ENCODE measurements at places on chromosomes 2 and 18. TPM values are rescaled to one million over a fixed set of nuclear protein-coding genes. Genes with fewer than 3 reads are reported as not detected.
A peak's percentile ranks its signal among the peaks of the same experiment; 100 is the strongest.

- no peaks in the 10 kb centered on the region for H3K27me3 ChIP-seq
- H3K36me3 ChIP-seq, result no peaks in the 10 kb centered on the region
- H3K4me3 ChIP-seq, result no peak overlapping the region
- no peak for DNase-seq
- H3K4me1 ChIP-seq, result peaks cover 19% of the 10 kb centered on the region
Observed at GRCh38 chr2:222844323-222844722, 16.5 kb upstream of the ACSL3 start.

GRCh38 chr2:227507963-227508362, 36.0 kb downstream of the AGFG1 start:
- no peak for DNase-seq
- H3K27ac ChIP-seq, result no peak overlapping the region
- H3K4me1 ChIP-seq, result peaks cover 69% of the 10 kb centered on the region
- H3K36me3 ChIP-seq, result no peaks in the 10 kb centered on the region
- no peak overlapping the region for H3K4me3 ChIP-seq

- no peak overlapping the region for H3K4me3 ChIP-seq
- no peak for DNase-seq
- peak overlapping the region; percentile 92 for H3K27ac ChIP-seq
- H3K36me3 ChIP-seq, result no peaks in the 10 kb centered on the region
- peaks cover 80% of the 10 kb centered on the region for H3K4me1 ChIP-seq
Observed at GRCh38 chr2:37569986-37570679, 101.3 kb downstream of the CDC42EP3 start.

GRCh38 chr2:184598316-184599053, at the start of gene ZNF804A:
Gene ZNF804A (plus strand): TSS chr2:184598529. CDS start chr2:184598960, 431 bp downstream.
- no peak within 1 kb of the TSS for H3K27ac ChIP-seq
- peaks cover 52% of the 10 kb centered on the region for H3K27me3 ChIP-seq
- peaks cover 16% of the 10 kb centered on the region for H3K4me1 ChIP-seq
- peak within 1 kb of the TSS; percentile 62 for H3K4me3 ChIP-seq

DNA sequence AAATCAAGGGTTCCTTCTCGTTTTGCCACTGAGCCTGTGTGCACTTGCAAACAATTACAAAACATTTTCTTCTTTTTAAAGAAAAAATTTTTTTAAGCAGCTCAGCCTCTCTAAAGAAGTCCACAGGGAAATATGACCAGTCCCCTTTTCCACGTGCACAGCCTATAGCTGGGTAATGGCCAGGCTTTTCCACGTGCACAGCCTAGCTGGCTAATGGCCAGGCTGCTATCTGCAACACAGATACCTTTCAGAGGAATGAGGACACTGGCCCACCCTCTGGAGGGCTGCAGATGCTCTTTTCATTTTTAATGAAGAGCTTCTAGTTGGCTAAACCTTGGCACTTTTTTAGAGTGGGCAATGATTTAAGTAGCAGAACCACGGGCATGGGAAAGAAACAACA, 46.3 kb downstream of the ASB18 start:
- no peak overlapping the region for H3K4me3 ChIP-seq
- no peak overlapping the region for H3K27ac ChIP-seq
- H3K36me3 ChIP-seq, result peaks cover 7% of the 10 kb centered on the region
- DNase-seq, result no peak
- no peaks in the 10 kb centered on the region for H3K27me3 ChIP-seq

GRCh38 chr18:6589923-6590322, 139.6 kb upstream of the ARHGAP28 start:
- peaks cover 2% of the 10 kb centered on the region for H3K36me3 ChIP-seq
- DNase-seq, result no peak
- H3K4me3 ChIP-seq, result no peak overlapping the region
- H3K27ac ChIP-seq, result no peak overlapping the region
- no peaks in the 10 kb centered on the region for H3K27me3 ChIP-seq
- H3K4me1 ChIP-seq, result peaks cover 31% of the 10 kb centered on the region

- no peak overlapping the region for H3K4me3 ChIP-seq
- no peaks in the 10 kb centered on the region for H3K4me1 ChIP-seq
- no peak for DNase-seq
Observed at GRCh38 chr2:195390686-195391321, 266.2 kb upstream of the SLC39A10 start.

DNA sequence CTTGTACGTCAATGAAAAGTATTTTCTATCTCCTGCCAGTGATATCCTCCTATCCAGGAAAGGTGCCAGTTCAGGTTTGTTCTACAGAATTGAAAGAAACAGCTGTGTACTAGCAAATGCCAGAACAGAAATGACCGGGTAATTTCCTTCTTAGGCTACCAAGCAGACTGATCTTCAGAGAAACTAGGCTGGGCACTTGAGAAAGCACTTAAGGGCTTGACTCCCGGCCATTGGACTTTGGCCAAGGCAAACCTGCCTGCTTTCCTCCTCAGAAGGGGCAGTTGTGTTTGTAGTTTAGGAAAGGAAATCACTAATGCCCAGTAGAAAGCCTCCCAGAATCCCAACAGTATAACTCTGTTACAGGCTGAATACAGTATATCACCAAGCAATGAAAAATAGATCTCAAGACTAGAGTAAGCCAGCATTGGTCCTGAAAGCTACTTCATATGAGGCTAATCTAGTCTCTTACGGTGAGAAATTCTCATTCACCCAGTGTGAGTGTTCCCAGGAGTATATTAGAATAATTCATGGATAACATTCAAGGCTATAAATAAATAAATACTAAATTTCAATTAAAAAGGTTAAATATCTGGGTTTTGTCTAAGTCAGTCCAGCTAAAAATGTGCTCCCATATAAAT, 43.0 kb upstream of the COL5A2 start:
- H3K4me1 ChIP-seq, result peaks cover 51% of the 10 kb centered on the region
- H3K4me3 ChIP-seq, result no peak overlapping the region

DNA sequence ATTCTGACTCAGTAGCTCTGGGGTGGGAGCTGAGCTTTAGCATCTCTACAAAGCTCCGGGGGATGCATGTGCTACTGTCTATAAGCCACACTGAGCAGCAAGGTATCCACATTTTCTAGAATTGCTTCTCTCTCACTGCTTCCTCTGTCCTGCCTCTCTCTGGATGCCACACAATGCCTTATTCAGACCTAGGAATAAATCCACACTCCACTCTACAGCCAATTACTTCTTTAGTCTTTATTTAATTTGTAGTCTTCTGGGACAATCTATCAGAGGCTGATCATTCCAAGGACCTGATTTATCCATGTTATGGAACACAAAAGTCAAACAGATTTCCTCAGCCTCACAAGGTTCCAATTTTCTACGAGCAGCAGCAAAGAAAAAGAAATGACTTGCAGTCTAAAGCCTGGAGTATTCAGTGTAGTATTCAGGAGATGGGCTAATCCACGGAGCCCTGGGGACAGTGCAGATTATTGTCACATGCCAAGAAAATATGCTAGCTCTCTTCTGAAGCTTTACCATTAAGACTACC, 4.4 kb downstream of the BCL2 start:
- H3K4me1 ChIP-seq, result peaks cover 53% of the 10 kb centered on the region
- no peaks in the 10 kb centered on the region for H3K36me3 ChIP-seq
- H3K4me3 ChIP-seq, result no peak overlapping the region
- no peaks in the 10 kb centered on the region for H3K27me3 ChIP-seq
- DNase-seq, result no peak

DNA sequence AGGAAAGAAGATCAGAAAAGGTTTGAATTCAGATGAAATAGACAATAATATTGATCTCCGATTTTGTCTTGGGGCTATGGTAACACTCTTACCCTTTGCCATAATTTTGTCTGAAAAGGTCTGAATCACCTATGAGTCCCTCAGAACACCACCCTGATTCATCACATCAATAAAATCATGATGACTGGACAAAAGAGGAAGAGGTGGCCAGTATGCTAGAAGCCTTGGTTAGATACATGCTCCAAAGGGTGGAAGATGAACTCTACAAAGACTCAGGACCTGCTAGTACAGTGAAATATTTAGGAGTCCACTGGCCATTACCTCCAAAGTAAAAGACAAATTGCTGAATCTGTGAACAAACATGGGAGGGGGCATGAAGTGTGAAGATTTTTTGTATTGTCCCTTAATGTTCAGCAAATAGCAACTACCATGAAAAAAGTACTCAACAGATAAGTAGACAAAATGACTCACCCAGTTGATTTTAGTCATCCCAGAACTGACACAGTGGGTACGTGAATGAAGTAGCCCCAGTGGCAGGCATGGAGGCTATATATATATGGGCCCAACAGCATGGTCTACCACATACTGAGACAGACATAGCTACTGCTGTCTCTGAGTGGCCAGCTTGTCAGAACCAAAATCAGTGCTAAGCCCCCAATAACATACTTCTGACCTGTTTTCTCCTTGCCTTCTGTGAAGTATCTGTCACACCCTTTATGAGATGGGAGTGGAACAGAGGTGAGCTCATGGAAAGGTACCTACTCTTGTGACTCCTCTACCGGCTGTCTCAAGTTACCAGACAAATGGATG, 36.5 kb upstream of the GLS start:
- H3K4me3 ChIP-seq, result no peak overlapping the region
- H3K36me3 ChIP-seq, result no peaks in the 10 kb centered on the region
- peaks cover 54% of the 10 kb centered on the region for H3K4me1 ChIP-seq

- H3K4me1 ChIP-seq, result peaks cover 34% of the 10 kb centered on the region
- H3K27ac ChIP-seq, result peak overlapping the region; percentile 29
- no peak overlapping the region for H3K4me3 ChIP-seq
- no peaks in the 10 kb centered on the region for H3K27me3 ChIP-seq
- H3K36me3 ChIP-seq, result no peaks in the 10 kb centered on the region
Observed at GRCh38 chr2:216596980-216597509, 36.2 kb upstream of the IGFBP2 start.

GRCh38 chr18:28781616-28782362, 604.9 kb upstream of the CDH2 start:
- no peak overlapping the region for H3K27ac ChIP-seq
- no peak overlapping the region for H3K4me3 ChIP-seq
- peaks cover 1% of the 10 kb centered on the region for H3K36me3 ChIP-seq
- no peaks in the 10 kb centered on the region for H3K27me3 ChIP-seq

- H3K4me3 ChIP-seq, result no peak overlapping the region
- H3K36me3 ChIP-seq, result no peaks in the 10 kb centered on the region
- peaks cover 9% of the 10 kb centered on the region for H3K27me3 ChIP-seq
Observed at GRCh38 chr18:30527226-30527625, 515.3 kb downstream of the DSC3 start.

GRCh38 chr2:159165048-159165447, 121.5 kb downstream of the WDSUB1 start:
- DNase-seq, result no peak
- no peak overlapping the region for H3K27ac ChIP-seq
- peaks cover 8% of the 10 kb centered on the region for H3K36me3 ChIP-seq
- H3K27me3 ChIP-seq, result no peaks in the 10 kb centered on the region

DNA sequence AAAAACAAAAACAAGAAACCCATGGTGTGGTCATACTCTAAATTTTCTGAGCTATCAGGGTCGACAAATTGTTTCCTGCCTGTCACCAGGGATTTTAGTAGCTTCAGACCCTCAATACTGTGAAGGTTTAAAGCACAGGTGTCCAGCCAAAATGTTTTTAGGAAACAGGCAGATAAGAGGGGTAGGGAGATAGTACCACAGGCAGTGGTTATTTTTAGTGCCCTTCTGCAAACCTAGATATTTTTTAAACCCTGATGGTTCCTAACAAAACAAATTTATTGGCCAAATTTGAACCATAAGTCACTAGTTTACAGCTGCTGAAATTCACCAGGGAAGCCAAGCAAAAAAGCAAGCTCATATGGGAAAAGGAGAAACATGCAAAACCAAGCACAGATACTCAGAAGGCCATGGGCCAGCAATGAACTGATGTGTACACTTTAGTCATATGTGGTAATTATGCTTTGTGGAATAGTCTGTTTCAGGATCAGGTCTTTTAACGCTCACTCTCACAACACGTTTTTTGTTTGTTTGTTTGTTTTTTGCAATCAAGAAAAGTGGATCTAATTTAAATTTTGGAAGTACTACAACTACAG, 156.8 kb upstream of the STK17B start:
- H3K27ac ChIP-seq, result no peak overlapping the region
- peaks cover 50% of the 10 kb centered on the region for H3K4me1 ChIP-seq
- no peaks in the 10 kb centered on the region for H3K27me3 ChIP-seq
- H3K4me3 ChIP-seq, result no peak overlapping the region

GRCh38 chr18:39037925-39038324, 1472.3 kb upstream of the CELF4 start:
- no peaks in the 10 kb centered on the region for H3K4me1 ChIP-seq
- no peaks in the 10 kb centered on the region for H3K36me3 ChIP-seq
- H3K27ac ChIP-seq, result no peak overlapping the region
- H3K27me3 ChIP-seq, result peaks cover 11% of the 10 kb centered on the region
- no peak for DNase-seq
- H3K4me3 ChIP-seq, result no peak overlapping the region

- peaks cover 2% of the 10 kb centered on the region for H3K36me3 ChIP-seq
- H3K27ac ChIP-seq, result no peak overlapping the region
- no peak for DNase-seq
Observed at GRCh38 chr2:230602562-230603230, 109.9 kb upstream of the CAB39 start.

GRCh38 chr18:70469916-70470315, 181.1 kb downstream of the SOCS6 start:
- no peaks in the 10 kb centered on the region for H3K4me1 ChIP-seq
- H3K27me3 ChIP-seq, result peaks cover 4% of the 10 kb centered on the region
- no peak overlapping the region for H3K27ac ChIP-seq
- no peak overlapping the region for H3K4me3 ChIP-seq
- H3K36me3 ChIP-seq, result no peaks in the 10 kb centered on the region

DNA sequence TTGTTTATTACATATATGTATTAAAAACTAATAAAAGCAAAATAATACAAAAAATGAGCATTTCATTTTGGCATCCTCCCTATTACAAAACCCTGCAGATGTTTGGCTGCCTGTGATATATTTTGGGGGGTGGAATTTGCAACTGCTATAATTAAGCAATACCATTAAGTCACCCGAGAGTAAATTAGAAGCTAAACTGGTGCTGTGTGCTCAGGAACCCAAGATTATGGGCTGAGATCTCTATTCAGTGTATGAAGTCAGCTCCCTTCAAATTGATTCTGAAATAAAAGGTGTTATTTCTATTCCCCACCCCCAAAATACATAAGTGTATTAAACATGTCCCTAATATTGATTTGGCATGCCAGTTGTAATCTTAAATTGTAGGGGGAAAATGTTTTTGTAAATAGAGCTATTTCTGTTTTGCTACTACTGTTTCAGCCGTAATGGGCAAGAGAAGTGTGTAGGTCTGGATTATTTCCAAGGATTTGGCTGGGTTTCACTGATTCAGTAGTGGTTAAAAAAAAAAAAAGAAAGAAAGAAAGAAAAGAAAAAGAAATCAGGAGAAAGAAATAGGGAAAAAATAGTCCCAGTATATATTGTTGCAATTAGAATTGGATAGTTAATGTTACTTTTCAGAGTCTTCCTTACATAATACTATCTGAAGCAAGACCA, 110.9 kb downstream of the SS18 start:
- peaks cover 17% of the 10 kb centered on the region for H3K4me1 ChIP-seq
- H3K27me3 ChIP-seq, result no peaks in the 10 kb centered on the region
- H3K27ac ChIP-seq, result no peak overlapping the region
- DNase-seq, result no peak

- no peaks in the 10 kb centered on the region for H3K36me3 ChIP-seq
- no peaks in the 10 kb centered on the region for H3K4me1 ChIP-seq
- H3K27ac ChIP-seq, result no peak overlapping the region
- peaks cover 2% of the 10 kb centered on the region for H3K27me3 ChIP-seq
- no peak for DNase-seq
- H3K4me3 ChIP-seq, result no peak overlapping the region
Observed at GRCh38 chr2:173740639-173741038, 224.5 kb downstream of the SP3 start.

PFN4 gene
- total RNA-seq, result 1.3 TPM

TTC21B gene
- total RNA-seq, result 15.8 TPM

SERPINB3 gene
- total RNA-seq, result not detected

ANTXR1 gene
- total RNA-seq, result 207 TPM

CD207 gene
- total RNA-seq, result not detected

DSG4 gene
- total RNA-seq, result not detected

LOXHD1 gene
- not detected for total RNA-seq

Data from chondrocyte (in vitro differentiated cells).